ENCODE measurements at places on chromosomes 7 and 10. TPM values are rescaled to one million over a fixed set of nuclear protein-coding genes. Genes with fewer than 3 reads are reported as not detected.

- H3K27ac ChIP-seq = no peak overlapping the region
- no peaks in the 10 kb centered on the region for H3K4me1 ChIP-seq
- H3K36me3 ChIP-seq = no peaks in the 10 kb centered on the region
Observed at GRCh38 chr10:75972491-75973276, 541.3 kb downstream of the LRMDA start.

DNA sequence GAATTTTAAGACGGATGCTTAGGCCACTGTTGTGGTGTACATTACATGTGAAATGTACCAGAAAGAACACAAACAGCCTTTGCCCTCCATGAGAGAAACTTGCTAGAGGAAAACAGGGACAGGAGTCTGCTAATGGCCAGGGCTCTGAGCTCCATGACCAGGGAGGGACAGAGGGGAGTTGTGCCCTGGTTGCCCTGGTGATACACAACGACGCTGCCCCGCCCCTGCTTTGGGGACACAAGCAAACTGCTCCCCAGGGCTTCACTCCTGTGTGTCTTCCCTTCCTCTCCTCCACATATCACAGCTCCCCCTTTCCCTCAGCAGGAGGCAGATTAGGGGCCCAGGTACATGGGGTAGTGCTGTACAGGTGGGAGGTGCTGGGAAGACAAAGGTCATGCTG is 36.2 kb downstream of the AMPH start:
- H3K4me1 ChIP-seq = no peaks in the 10 kb centered on the region
- H3K27me3 ChIP-seq = no peaks in the 10 kb centered on the region
- DNase-seq = no peak
- no peaks in the 10 kb centered on the region for H3K36me3 ChIP-seq

GRCh38 chr7:18320971-18321567 is 174.5 kb upstream of the HDAC9 start:
- H3K4me1 ChIP-seq = no peaks in the 10 kb centered on the region
- no peaks in the 10 kb centered on the region for H3K36me3 ChIP-seq
- no peak overlapping the region for H3K4me3 ChIP-seq
- no peaks in the 10 kb centered on the region for H3K27me3 ChIP-seq
- peak; percentile 5 for DNase-seq
- H3K27ac ChIP-seq = no peak overlapping the region

- peak overlapping the region; percentile 32 for H3K4me3 ChIP-seq
- H3K27ac ChIP-seq = no peak overlapping the region
- DNase-seq = no peak
- peaks cover 36% of the 10 kb centered on the region for H3K4me1 ChIP-seq
- peaks cover 64% of the 10 kb centered on the region for H3K27me3 ChIP-seq
Observed at GRCh38 chr7:27173511-27173955, 587 bp downstream of the HOXA10 start.

DNA sequence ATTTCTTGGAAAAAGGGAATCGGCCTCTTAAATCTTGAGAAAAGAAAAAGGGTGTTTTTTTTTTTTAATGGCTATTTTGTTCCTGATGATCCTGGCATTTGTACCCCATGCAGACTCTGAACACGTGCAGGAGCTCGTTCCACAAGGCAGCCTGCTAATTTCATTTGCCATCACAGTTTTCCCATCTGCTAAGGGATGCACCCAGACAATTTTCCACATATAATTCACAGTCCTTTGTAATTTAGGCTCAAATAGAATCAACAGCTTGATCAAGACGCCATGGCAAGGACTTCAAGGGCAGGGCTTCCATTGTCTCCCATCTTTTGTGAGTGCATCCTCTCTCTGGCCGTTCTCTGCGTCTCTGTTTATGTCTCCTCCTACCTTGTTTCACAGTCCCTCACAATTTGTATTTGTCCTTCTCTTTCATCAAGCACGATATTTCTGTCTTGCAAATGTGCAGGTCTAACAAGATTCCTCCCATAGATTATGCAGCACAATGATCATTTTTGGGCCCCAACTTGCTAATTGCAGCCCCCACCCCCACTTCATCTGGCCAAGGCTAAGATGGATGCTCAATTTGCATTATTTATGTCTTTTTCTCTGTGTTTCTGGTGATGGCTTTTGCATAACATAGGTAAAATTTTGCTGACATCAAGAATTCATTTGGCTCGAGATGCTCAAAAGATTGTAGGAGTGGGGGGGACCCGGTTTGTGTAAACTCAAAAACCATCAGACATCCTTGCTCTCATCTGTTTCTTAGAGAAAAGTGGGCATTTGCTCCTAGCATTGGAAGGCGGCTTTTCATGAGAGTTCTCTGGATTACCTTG is 356.0 kb upstream of the NPVF start:
- H3K36me3 ChIP-seq = no peaks in the 10 kb centered on the region
- H3K4me3 ChIP-seq = no peak overlapping the region
- no peaks in the 10 kb centered on the region for H3K4me1 ChIP-seq
- DNase-seq = no peak

DNA sequence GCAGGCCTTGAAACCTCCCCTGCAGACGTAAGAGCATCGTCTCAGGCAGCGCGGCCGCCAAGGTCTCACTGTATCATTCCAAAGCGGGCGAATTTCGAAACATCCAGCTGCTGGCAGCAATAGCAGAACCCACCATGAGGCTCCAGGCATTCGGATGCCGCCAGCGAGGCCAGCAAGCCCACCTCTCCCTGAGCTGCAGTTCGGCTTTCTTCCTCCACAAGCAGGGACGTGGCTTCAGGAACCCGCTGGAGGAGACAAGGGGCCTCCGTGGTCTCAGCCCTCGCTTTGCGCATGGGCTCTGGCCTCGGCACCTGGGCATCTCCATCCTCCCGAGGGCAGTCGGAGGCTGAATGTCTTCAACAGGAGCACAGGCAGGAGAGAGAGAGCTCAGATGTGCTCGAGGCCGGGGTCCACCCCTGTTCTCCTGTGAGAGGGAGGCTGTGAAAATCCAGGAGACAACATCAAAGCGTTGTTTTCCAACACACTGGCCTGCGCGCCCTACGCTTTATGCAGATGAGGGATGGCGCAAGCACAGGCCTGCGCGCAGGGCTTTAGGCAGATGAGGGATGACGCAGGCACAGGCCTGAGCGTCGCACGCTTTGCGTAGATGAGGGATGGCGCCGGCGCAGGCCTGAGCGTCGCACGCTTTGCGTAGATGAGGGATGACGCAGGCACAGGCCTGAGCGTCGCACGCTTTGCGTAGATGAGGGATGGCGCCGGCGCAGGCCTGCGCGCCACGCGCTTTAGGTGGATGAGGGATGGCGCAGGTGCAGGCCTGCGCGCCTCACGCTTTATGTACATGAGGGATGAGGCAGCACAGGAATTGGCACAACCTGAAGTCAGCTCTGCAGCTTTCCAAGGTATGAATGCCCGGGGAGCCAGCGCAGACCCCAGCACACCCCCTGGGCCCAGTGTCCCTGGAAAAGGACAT is 103.2 kb downstream of the WDR37 start:
- DNase-seq = no peak
- H3K36me3 ChIP-seq = no peaks in the 10 kb centered on the region
- no peak overlapping the region for H3K4me3 ChIP-seq
- H3K27me3 ChIP-seq = no peaks in the 10 kb centered on the region
- no peaks in the 10 kb centered on the region for H3K4me1 ChIP-seq

- H3K4me3 ChIP-seq = no peak overlapping the region
- H3K27ac ChIP-seq = no peak overlapping the region
- H3K36me3 ChIP-seq = no peaks in the 10 kb centered on the region
- no peak for DNase-seq
- H3K27me3 ChIP-seq = no peaks in the 10 kb centered on the region
- H3K4me1 ChIP-seq = no peaks in the 10 kb centered on the region
Observed at GRCh38 chr7:83824214-83824613, 175.3 kb upstream of the SEMA3E start.

DNA sequence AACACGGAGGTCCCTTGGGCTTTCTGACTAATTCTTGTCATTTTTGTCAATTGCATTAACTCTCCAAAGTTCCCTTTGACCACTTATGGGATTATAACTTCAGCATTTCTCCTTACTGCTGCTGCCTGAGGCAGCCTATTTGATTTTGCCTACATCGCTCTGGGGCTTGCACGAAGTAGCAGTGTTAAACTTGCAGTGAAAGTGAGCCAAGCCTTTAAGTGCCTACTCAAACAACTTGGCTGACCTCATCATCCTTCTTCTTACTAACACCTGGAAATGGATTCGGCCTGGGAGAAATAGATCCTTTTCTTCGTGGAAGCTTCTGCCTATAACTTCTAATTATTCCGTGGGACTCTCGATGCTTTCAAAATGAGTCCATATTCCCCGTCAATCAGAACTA is 76.6 kb downstream of the DGKB start:
- no peak for DNase-seq
- no peaks in the 10 kb centered on the region for H3K4me1 ChIP-seq
- no peak overlapping the region for H3K4me3 ChIP-seq
- H3K27ac ChIP-seq = no peak overlapping the region
- H3K36me3 ChIP-seq = no peaks in the 10 kb centered on the region

GRCh38 chr7:99006739-99007424 is 128.6 kb downstream of the TRRAP start:
- no peaks in the 10 kb centered on the region for H3K27me3 ChIP-seq
- no peaks in the 10 kb centered on the region for H3K4me1 ChIP-seq
- peaks cover 83% of the 10 kb centered on the region for H3K36me3 ChIP-seq
- H3K4me3 ChIP-seq = no peak overlapping the region

DNA sequence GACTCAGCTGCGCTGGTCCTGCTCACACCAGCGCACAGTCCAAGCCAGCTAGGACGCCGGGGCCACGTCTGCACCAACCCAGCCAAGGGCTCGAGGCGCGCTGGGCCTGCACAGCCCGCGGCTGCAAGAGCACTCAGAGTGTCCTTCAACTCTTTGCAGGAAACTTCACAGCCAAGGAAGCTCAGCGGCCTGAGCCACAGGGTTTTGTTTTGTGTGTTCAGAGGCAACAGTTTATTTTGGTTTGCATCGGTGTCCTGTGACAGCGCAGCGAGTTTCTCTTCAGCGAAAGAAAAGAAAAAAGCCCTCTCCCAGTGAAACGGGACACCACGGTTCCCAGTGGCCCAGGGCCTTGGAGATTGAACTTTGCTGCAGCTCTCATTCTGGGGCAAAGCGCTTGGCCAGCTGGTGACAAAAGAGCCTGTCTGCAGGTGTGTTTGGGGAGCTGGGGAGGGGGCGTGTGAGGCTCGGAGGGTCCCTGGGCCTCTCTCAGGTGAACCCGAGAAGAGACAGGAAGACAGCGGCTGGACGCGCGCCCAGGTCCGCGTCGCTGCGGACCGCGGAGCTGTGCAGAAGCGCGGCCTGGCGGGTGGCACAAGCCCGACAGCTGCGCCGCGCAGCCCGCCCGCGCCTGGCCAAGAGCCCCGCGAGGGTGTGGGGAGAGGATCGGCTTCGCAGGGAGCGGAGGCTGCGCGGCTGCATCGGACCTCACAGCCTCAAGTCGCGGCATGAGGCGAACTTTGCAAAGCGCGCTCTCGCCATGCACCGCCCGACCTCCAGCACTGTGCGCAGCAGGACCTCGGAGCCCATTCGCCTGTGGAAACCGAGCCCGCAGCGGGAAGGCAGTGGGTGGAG is 922 bp downstream of the CXCL12 start:
- no peaks in the 10 kb centered on the region for H3K4me1 ChIP-seq
- no peak overlapping the region for H3K4me3 ChIP-seq

DNA sequence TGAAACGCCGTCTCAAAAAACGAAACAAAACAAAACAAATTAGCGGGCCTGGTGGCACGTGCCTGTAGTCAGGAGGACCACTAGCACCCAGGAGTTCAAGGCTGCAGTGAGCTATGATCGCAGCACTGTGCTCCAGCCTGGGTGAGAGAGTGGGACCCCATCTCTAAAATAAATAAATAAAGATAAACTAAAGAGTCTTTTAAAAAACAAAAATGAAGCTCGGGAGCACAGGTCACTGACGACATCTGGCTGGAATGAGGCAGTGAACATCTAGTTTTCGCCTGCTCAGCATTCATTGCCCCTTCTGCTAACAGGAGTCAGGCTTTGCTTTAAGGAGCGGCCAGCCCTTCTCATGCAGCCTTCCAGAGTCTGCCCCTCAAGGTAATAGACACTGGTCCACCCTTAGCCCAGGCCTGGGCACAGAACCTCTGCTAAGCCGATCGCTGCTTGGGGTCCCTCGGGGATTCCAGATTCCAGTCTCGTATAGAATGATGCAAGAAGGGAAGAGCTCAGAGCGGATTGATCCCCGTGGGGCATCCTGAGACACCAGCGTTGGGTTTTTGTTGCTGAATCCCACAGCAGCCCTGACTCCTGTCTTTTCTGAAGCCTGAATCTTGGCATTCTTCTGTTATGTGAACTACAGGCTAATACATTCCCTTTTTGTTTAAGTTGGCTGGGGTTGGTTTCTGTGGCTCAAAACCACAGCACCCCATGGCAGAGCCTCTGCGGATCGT is 14.2 kb upstream of the FOXK1 start:
- H3K4me1 ChIP-seq = no peaks in the 10 kb centered on the region
- H3K4me3 ChIP-seq = no peak overlapping the region
- H3K27ac ChIP-seq = no peak overlapping the region
- H3K27me3 ChIP-seq = no peaks in the 10 kb centered on the region
- no peaks in the 10 kb centered on the region for H3K36me3 ChIP-seq
- DNase-seq = no peak

GRCh38 chr10:2716596-2716995 is 350.8 kb upstream of the PFKP start:
- H3K27ac ChIP-seq = no peak overlapping the region
- no peaks in the 10 kb centered on the region for H3K27me3 ChIP-seq
- no peak for DNase-seq
- no peaks in the 10 kb centered on the region for H3K36me3 ChIP-seq
- H3K4me1 ChIP-seq = no peaks in the 10 kb centered on the region

DNA sequence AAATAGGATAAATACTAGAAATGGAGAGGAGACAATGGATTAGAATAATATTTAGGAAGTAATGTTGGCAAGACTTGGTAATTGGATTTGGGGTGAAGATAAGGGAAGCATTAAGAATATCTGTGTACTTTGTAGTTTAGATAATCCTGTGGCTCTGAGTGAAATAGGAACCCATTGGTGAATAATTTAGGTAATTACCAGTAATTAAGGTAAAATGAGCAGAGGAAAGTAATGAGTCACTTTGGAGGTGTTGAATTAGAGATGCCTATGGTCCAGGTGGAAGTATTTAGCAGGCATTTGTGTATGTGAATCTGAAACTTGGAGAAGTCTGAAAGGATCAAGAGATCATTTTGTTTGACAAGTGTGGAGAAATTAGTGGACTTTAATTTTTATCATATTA is 5.7 kb downstream of the C1GALT1 start:
- peaks cover 79% of the 10 kb centered on the region for H3K4me1 ChIP-seq
- no peaks in the 10 kb centered on the region for H3K27me3 ChIP-seq
- H3K36me3 ChIP-seq = peaks cover 4% of the 10 kb centered on the region
- H3K27ac ChIP-seq = no peak overlapping the region

DNA sequence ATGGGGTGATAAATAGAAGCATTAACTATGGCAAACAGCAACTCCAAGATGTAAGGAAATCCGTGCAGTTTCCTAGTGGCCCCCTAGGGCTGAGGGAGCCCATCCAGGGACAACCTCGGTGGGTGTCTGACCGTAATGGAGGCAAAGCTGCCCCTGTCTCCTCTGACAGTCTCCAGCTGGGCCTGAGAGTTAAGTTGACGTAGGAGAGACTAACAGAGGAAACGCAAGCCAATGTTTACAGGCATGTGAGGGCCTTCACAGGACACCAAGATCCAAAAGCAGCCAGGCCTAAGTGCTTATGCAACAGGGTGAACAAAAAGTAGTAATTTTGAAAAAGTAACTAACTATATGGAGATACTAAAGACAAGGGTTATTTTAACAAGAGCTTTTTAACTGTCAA is 330.0 kb upstream of the C7orf33 start:
- no peak for DNase-seq
- no peak overlapping the region for H3K4me3 ChIP-seq
- H3K4me1 ChIP-seq = peaks cover 4% of the 10 kb centered on the region
- H3K27me3 ChIP-seq = no peaks in the 10 kb centered on the region

The DNMBP gene
- 3.8 TPM for total RNA-seq

The LIPN gene
- total RNA-seq = not detected

The MGAM2 gene
- total RNA-seq = not detected

The CH25H gene
- total RNA-seq = not detected

The SAMD9 gene
- total RNA-seq = 56.6 TPM

The AMPH gene
- 0.26 TPM for total RNA-seq

The ANKRD61 gene
- total RNA-seq = not detected

The PIK3CG gene
- total RNA-seq = 32.6 TPM

The VAX1 gene
- not detected for total RNA-seq
